Activated CD4-positive, alpha-beta T cell treated with anti-CD3 and anti-CD28 coated beads, Interleukin-2, amount 10 ng/mL, durations not matched to agents 7 days and 5 days (primary cell): ENCODE measurements at places on chromosomes 3 and 15.

- DNase-seq, result peak; percentile 52
Observed at GRCh38 chr15:91407269-91407889, 307.3 kb downstream of the SV2B start.

DNA sequence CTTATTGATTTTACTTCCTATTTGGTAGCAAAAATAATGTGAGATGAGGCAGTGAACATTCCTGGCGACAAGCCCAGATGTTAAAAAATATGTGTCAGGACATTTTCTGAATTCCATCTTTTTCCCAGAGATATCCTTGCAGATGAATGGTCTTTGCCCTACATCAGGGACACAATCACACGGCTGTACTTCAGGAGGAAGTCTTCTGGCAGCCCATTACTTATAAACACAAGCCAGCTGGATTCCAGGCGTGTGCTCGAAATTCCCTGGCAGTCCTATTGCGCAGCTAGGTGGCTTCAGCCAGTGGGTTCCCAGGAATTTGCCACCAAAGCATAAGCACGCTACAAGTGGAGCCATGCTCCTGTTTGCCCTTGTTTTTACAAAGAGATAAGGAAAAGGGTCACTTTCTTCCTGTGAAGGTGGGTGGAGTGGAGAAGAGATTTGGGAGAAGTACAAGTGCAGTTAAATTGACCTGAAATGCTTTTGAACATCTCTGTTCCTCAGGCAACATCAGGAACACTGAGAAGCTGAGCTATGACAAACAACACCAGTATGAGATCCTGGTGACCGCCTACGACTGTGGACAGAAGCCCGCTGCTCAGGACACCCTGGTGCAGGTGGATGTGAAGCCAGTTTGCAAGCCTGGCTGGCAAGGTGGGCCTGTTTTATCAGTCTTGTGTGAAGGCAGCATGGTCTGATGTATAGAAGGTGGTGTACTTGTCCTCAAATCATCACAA is 257.1 kb upstream of the TRIM42 start:
- no peak for DNase-seq

- no peak for DNase-seq
Observed at GRCh38 chr3:52292247-52293065, 4.8 kb downstream of the GLYCTK start.

DNA sequence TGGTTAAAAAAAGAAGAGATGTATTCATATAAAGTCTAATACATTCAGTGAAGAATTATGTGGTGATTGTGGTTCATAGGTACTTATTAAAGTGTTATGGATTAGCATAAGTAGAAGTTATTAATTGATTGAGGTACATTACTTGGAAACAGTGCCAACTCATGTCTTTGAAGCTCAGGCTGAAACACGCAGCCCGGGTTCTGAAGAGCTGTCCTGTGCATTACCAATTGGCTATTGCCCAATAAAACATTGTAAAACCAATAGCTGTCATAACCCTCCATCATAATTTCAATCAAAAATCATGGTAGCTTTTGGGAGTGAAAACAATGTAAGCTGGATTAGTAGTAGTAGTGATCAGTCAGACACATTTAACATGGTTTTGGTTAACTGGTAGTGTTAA is 560.1 kb downstream of the MCTP2 start:
- no peak for DNase-seq

- DNase-seq, result peak; percentile 41
Observed at GRCh38 chr3:127455541-127456450, 134.7 kb downstream of the TPRA1 start.

GRCh38 chr15:85316244-85316934 is 64.0 kb upstream of the AKAP13 start:
- DNase-seq, result peak; percentile 40
